ENCODE measurements at places on chromosomes 16 and 17.

- peak; percentile 26 for DNase-seq
Measured at GRCh38 chr16:14300705-14301168, 229.6 kb downstream of the MRTFB start.

DNA sequence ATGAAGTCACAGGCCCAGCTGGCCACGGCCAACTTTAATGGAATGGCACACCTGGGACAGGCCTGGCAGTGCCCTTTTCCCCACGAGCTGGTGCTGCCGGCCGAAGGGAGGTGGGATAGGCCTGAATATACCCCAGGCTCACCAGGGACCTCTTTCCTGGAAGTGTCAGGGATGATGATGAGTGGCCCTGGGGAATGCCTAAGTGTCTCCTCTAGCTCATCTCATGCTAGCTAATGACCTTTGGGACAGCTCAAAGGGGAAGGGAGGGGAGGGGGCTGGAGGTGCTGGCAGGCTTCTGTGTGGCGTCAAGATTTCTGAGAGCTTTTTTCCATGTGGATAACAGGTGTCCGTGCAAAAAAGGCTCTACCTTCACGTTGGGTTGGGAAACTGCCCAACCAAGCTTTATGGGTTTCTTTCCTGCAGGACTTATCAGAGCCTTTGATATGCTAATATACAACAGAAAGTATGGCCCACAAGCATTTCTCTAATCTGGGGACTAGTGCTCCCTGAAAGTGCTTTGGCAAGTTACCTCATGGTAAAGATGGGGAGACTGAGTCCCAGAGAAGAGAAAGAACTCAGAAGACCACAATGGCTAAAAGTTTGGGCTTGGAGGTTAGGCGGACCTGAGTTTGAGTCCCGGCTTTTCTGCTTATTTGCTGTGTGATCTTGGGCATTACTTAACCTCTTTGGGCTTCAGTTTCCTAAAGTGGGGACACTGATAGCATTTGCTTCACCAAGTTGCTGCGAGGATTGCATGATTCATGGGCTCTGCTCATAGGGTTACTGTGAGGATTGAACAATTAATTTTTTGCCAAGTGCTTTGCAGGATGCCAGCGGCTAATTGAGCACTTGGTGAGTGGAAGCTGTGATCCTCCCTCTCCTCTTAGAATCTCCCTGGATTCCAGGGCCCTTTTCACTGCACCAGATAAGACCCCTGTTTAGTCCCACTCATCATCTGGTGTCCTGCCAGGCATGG is 14.0 kb downstream of the ADGRG1 start:
- DNase-seq: no peak

DNA sequence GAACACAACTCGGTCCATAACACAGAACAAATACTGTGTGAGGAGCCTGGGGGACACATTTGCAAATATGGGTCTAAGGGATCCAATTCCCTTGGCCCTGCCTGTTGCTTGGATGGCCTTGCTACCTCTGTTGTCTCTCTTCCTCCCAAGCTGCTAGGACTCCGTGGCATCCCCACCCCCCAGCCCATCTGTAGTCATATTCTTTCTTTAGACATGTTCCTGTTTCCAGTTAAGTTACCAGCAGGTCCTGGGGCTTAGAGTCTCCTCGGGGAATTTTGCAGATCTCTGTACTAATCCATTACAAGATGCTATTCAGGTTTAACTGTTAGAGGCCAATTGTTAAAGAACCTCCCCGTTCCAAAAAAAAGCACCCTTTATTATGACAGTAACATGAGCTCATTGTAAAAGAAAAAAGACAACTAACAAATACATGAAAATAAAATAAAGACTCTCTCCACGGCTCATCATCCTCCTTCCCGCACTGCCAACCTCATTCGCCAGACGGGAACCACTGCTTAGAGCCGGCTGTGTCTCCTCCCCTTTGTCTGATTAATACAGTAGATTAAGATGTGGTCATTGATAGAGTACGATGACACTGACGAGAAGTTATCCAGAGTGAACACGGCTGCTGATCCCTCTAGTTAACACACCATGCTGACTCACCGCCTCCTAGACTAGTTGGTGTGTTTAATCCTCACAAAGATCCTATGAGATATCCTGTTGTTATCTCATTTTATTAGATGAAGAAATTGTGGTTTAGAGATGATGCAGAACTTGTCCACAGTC is 22.2 kb downstream of the HS3ST4 start:
- DNase-seq: no peak

DNA sequence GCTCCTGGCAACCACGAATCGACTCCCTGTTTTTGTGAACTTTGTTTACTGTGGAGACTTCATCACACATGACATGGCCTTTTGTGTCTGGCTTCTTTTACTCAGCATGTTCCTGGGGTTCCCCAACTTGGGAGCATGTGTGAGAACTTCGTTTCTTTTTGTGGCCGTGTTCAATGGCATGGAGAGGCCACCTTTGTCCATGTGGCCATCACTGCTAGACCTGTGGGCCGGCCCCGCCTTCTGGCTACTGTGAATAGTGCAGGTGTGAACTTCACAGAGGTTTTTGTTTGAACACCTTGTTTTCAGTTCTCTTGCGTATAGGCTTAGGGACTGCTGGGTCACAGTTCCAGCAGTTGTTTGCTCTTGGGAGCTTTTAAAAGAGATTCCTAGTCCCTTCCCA is 5.7 kb upstream of the SLC38A8 start:
- no peak for DNase-seq

DNA sequence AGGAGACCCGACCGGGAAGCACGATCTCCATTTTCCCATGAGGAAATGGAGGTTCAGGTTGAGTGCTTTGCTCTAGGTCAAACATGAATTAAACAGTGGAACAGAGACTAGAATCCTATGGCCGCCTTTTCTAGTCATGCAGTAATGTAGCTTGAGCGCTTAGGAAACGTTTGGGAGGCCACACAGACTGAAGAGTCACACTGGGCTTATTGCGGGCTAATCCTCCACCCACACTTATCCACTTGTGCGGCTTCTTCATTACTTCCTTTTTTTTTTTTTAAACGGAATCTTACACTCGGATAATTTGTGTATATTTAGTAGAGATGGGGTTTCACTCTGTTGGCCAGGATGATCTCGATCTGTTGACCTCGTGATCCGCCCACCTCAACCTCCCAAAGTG is 26.0 kb downstream of the CACNG3 start:
- DNase-seq: no peak

DNA sequence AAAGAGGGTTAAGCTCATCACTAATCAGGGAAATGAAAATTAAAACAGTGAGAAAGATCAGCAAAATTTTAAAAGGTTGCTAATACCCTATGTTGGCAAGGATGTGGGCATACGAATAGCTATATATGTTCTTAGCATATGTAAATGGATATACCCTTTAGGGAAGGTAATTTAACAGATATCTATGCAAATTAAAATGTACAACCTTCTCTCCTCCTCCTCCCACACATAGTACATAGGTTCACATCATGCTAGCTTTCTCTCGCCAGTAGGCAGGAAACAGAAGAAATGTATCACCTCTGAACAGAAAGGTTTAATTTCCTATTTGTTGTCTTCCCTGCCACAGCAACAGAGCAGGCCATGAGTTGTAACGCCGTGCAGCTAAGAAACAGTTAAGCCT is 103.8 kb downstream of the CDYL2 start:
- no peak for DNase-seq

DNA sequence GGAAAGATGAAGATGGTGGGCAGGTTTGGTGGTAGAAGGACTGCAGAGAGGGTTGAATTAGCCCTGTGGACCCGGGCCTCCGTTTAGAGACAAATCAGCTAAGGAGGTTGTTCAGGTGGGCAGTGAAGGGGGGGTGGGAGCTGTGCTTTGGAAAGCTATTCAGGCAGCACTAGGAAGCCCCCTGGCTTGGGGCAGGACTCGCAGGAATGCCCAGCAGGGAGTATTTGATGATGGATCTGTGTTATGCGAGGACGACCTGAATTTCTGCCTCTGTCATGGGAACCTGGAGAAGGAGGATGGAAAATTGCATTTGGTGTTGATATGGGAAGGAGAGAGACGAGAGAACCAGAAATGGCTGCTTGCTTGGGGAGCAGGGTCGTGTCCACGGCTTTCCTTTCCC is 3.5 kb downstream of the SPDYE4 start:
- DNase-seq: no peak

DNA sequence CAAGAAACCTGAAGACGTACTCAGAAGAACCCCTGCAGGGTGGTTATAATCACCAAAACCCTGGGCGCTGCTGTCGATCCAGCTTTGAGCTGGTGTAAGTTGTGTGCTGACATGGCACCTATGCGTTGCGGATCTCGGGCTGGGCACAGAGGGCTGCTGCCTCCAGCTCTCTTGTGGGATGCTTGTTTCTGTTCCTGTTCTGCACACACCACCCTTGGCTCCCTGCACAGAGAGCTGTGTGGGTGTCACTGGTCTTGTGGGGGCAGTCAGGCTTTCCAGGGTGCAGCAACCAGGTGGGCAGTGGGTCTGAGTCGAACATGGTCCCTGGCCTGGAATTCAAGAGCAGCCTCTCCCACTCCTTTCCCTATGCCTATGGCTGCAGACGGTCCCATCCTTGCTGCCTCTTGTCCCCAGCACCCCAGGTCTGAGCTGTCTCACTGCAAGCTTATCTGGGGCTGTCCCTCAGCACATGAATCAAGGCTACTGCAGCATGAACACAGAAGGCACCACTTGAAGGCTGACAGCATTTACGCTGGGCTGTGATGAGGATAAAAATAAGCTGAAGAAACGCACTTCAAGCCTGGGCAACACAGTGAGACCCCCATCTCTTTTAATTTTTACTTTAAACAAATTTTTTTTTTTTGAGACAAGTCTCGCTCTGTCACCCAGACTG is 20.1 kb downstream of the ZNF276 start:
- DNase-seq: no peak

DNA sequence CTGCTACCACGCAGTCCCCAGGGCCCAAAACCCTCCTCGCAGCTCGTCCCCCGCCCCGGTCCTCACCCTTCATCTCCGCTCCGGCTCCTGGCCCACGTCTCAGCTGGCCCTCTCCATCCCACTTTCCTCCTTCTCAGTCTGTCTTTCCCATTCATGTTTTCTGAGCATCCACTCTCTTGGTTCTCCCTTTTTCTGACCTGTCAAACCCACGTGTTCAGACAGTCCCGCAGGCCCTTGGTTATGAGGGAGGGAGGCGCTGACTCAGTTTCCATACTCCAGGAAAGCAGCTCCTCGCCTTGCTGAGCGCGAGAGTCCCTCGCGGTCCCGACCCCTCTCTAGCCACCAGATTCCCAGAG is 392 bp upstream of the HID1 start:
- DNase-seq: no peak

GRCh38 chr17:34370997-34371395 is 8.0 kb upstream of the CCL1 start:
- DNase-seq: peak; percentile 70

All from DMS79 (cell line).